ENCODE measurements at places on chromosomes 1 and 21.

GRCh38 chr1:170685166-170685565, 21.2 kb downstream of the PRRX1 start:
- no peak for DNase-seq

- DNase-seq, result peak; percentile 28
These were observed 114.8 kb upstream of the PAXBP1 start for GRCh38 chr21:32886339-32886738.

- peak; percentile 58 for DNase-seq
These were observed 12.3 kb upstream of the DMBX1 start for GRCh38 chr1:46477153-46477929.

DNA sequence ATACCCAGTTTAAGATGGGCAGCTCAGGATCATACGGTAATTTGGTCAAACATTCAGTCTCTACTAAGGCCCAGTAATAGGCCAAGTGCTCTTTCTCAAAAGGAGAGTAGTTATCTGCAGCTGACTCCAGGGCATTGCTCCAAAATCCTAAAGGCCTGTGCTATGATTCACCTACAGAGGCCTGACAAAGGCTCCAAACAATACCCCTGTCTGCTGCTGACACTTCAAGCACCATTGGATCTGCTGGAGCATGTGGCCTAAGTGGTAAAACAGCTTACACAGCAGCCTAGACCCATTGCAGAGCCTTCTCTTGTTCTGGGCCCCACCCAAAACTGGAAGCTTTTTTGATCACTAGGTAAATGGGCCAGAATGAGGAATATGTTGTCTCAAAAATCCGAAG, 22.8 kb downstream of the SLAMF7 start:
- DNase-seq, result no peak

DNA sequence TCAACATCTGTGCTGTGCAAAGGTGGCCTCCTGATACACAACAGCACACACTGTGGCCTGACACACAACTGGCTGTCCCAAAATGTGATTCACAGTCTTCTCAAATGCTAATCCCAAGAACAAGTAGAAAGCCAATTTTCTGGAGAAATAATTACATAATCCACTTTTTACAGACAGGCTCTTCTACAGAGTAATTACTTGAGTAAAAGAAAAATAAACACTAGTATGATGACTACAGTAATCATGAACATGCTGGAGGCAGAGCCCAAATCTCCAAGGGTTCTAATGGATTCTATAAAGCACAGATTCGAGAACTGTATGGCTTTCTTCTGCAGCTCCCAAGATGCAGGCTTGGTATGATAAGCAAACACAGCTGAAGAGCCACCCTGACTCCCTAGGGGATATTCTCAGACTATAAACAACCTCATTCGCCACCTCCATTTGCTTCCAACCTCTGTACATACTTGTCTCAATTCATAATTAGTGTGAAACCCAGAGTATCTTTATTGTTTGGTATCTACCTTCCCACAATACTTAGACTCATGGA, 81.9 kb downstream of the SIPA1L2 start:
- DNase-seq, result no peak

- DNase-seq, result peak; percentile 87
These were observed 48.0 kb downstream of the SMYD2 start for GRCh38 chr1:214328770-214329469.

DNA sequence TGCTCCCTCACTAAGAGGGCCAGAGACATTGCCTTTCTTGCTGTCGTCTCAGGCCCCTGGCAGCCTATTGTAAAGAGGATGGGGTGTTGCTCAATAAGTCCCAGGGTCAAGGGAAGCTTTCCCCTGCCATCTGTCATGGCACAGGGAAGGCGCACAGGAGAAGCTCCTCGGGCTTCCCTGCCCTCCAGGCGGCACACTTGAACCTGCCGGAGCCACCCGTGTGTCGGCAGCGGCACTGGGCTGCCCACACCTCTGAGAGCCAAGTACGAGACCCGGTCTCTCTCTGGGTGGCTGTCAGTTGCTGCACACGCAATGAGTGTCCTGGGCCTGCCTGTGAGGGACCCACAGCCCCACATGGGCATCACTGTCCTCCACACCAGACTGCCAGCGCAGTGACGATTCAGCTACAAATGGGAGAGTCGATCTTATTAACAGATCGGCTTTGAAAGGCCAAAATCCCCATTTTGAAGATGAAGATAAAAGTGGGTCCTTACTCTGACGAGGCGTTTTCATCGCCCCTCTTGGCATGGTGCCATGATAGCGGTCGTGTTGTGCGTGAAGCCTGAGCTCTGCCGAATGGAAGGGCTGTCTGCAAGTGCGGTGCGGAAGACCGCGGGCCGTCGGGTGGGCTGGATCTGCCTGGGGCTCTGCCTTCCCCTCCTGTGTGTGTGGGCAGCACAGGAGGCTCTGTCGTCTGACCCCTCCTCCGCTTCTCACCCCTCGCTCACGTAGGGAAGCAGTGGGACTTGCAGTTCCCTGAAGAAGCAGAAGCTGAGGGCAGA, 29.2 kb upstream of the PDXK start:
- DNase-seq, result no peak

DNA sequence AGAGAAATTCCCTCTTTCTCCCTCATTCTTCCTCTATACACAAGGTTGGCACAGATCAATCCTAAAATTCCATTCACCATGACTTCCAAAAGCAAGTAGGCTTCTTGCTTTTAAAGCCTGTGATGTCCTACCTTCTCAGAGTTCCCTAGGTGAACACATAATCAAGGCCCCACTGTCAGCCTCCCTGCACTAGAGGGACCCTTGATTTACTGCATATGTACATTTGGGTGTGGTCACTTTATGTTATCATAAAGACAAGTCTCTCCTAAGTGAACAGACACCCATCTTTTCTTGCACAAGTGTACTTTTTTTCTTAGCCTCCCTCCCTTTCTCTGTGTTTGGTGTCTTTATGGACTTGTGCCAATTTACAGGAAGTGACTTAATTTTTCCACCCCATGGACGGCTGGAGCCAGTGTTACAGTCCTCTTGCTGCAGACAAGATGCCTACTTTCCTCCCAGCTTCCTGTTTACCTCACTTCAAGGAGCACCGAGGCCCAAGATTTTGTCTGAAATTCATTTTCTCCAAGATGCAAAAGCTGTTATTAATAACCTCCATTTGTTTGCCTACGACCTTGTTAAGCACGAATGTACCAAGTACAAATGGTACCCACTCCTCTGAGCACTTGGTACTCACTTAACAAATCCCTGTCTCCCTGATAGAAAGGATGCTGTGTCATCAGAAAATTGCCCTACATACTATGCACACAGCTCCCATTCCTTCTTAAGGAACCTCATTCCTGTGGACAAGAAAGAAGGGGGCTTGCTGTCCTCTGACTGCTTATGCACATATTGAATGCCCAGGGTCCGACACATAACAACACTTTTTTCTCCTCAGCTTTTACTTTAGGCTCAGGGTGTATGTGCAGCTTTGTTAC, 82.8 kb upstream of the SLC44A3 start:
- DNase-seq, result no peak

DNA sequence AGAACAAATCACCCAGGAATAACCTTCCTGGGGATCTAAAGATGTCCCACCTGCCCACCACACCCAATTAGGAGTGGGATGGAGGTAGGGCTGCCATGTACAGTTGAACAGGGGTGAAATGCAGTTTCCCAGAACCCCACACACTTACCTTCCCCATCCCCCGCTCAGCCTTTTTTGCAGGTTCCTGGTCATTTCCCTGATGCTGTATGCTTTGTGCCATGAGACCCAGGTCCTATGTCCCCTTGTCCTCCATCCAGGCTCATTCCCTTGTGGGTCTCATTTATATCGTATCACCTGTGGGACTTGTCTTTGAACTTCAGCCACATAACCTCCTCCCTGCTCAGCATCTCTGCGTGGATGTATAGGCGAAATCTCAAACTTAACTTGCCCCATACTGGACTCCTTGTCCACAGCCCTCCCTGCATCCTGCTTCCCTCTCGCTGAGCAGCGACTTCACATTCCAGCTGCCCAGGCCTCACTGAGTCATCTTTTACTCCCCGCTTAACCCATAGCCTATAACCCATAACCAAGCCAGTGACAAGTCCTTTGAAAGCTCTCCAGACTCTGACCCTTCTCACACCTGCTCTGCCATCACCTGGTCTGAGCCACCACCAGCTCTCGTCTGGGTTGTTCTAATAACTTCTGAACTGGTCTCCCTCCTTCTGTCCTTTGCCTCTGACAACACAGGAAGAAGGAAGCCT, 4.7 kb downstream of the LDLRAD2 start:
- no peak for DNase-seq

DNA sequence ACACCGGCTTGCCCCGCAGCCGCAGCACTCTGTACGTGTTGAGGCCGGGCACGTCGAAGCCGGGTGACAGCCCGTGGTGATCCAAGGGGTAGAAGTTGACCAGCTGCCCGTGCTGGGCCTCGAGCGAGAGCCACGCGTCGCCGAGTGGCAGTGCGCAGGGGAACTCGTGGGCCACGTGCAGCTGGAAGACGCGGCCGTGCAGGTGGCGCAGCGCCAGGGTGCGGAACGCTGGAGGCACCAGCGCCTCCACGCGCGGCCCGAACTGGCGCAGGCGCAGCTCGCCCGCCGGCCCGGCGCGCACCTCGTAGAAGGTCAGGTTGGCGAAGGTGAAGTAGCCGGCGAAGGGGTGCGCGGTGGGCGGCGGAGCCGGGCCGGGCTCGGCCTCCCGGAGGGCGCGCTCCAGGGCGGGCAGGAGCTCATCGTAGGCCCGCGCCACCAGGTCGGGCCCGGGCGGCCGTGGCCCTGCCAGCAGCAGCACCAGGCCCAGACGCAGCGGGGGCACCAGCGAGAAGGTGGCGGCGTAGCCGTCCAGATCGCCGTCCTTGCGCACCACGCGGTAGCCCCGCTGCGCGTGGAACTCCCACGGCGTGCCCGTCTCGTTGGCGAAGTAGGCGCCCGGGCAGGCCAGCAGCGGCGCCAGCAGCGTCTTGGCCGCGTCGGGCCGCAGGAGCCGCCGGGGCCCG, 19.5 kb downstream of the LACTBL1 start:
- no peak for DNase-seq

DNA sequence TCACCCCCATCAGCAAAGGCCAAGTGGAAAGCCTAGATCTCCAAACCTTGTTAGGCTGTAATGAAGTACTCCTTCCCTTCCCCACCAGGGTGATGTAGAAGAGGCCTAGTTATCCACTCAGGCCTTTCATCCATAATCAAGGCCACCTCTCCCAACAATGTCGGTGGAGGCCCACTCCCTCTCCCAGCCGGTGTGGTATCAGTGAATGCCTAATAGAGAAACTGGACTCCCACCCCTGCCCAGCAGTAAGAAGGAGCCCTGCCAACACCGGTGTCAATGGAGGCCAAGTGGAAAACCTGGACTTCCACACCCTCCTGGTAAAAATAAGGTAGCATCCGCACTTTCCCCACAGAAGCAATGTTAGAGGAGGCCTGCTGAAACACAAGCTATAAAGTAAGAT, 23.9 kb downstream of the NDUFS5 start:
- DNase-seq, result no peak

DNA sequence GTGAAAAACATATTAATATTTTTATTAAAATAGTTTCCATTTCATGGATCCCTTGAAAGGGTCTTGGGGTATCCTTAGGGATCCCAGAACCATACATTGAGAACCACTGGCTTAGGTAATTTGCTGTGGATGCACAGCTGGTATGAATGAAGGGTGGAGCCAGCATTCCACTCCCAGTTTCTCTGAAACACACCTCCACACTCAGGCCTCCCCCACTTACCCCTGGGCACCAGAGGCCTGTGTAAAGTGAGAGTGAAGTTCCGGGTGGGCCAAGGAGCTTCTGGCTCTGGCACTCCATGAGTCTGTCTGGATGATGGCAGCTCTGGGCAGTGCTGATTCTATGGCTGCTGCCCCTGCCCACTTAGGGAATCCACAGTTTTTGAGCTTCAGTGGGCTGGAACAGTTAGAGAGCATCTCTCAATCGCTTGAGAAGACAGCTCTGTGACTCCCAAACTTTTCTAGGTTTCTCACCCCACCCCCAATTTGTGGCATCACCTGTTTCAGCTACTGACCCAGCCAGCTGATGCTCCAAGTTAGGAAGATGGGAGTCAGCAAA, 57.8 kb upstream of the CD1D start:
- no peak for DNase-seq

DNA sequence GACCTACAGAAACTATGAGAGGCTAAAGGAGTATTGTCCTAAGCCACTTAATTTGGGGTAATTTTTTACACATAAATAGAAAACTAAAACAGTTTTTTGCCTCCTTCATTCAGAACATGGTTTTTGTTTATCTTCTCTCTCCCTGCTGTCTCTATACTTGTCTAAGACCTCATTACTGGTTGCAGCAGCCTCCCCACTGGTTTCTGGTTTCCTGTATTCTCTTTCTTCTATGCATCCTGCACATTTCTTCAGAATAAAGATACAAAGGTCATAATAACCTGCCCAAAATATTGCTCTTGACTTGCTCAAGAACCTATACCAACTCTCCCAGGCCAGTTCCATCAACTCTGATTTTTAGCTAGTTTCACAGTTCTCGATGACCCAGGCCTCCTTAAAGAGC, 19.8 kb upstream of the BOLA1 start:
- no peak for DNase-seq

GRCh38 chr21:16422702-16423101, 692.9 kb downstream of the USP25 start:
- no peak for DNase-seq

DNA sequence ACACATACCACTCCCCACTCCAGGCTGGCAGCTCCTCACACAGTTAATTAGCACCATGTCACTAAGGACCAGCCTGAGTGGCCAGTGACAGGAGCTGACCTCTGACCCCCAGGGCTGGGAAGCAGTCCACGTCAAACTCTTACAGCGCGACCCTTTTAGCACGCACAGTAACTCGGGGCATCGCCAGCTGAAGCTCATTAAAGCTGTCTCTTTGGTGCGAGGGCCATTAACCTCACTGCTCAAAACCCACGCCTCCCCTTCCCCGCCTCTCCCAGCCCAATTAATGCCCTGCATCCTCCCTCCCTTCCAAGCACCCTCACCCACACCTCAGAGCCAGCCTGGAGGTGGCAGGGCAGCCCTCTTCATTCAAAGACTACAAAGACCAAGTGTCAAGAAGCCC, 31.7 kb downstream of the DMAP1 start:
- DNase-seq, result no peak

DNA sequence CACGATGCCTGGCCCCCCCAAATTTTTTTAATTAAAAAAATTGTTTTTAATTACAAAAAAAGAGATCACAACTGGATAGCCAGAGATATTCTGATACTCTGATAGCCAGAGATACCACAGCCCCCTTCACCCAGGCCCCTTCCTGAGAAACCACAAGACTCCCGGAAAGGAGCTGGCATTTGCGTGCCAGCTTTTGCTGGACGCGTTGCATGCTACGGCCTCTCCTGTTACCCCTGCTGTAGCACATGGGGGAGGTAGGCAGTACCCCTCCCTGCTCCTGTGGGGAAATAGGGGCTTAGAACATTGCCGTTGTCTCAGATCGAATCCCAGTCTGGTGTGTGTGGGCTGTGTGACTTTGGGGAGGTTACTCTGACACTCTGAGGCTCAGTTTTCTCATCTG, 22.7 kb downstream of the MFAP2 start:
- no peak for DNase-seq

DNA sequence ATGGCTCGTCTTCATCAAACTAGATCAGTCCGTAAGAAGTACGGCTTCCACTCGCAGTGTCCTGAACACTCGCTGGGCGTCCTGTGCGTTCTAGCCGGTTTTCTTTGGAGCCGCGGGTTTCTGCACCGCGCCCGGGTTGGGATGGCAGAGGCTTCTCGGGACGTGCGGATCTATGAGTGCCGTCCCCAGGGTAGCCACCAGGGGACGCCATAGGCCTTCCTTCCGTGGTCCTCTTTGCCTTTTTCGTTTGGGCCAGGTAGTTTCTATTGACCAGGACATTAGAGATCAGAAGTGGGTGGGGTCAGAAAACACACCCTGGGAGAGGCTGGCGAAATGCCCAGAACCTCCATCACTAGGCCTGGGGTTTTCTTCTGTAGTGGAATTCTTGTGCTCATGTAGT, 273.8 kb downstream of the FAM72C start:
- DNase-seq, result no peak

All from NCI-H2107 (cell line).